ENCODE measurements at places on chromosomes 2 and 18.

GRCh38 chr18:470661-471501 is 29.6 kb downstream of the COLEC12 start:
- no peak for DNase-seq

- DNase-seq = no peak
Measured at GRCh38 chr2:142937347-142937746, 59.9 kb downstream of the KYNU start.

GRCh38 chr2:17637131-17637906 is 96.8 kb downstream of the VSNL1 start:
- DNase-seq = no peak

DNA sequence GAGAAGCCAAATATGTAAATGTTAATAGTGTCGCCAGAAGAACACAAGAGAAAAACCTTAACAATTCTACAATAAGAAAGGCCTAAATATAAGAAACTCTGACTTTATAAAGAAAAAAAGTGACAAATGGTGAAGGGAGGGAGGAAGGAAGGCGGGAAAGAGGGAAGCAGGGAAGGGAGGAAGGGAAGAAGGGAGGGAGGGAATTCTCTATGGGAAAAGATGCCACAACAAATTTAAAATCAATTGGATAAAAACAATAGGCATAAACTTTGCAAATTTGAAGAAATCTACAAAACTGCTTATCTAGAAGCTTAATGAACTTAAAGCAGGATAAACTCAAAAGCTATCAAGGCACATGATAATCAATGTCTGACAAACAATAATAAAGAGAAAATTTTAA is 16.9 kb downstream of the NBAS start:
- DNase-seq = no peak

- no peak for DNase-seq
Measured at GRCh38 chr2:6927186-6927585, 10.0 kb downstream of the RNF144A start.

DNA sequence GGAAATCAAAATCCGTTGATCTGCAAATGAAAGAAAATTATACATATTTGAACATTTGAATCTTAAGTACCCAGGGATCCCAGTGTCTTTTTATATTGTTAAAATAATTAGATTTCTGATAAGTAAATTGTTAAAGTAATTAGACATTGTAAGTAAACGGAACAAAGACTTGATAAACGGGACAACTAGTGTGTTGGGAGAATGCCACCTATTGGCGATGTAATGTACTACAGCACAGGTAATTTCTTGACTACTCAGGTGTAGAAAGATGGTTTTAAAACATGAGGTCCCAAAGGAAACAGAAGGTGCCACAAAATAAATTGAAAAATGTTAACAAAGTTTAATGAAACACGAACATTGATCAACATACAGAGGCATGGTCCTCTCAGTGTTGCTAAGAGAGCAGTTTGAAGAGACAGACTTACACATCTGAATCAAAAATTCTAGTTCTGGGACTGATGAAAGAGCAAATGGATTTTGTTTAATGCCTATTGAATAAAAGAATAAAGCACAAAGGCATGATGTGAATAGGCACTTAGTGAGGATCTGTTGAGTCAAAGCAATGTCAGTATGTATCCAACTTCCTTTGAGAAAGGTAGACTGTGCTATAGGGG is 103.4 kb upstream of the RASGRP3 start:
- DNase-seq = no peak

GRCh38 chr2:118923371-118923770 is 18.6 kb upstream of the MARCO start:
- no peak for DNase-seq

GRCh38 chr2:60527762-60528161 is 25.7 kb downstream of the BCL11A start:
- DNase-seq = no peak

GRCh38 chr2:47336259-47337238 is 66.4 kb upstream of the MSH2 start:
- DNase-seq = no peak

- DNase-seq = no peak
Measured at GRCh38 chr2:67876176-67876575, 186.6 kb downstream of the C1D start.

- DNase-seq = no peak
Measured at GRCh38 chr2:77778917-77779316, 256.7 kb upstream of the LRRTM4 start.

- DNase-seq = no peak
Measured at GRCh38 chr2:13821255-13821880, 811.1 kb upstream of the LRATD1 start.

DNA sequence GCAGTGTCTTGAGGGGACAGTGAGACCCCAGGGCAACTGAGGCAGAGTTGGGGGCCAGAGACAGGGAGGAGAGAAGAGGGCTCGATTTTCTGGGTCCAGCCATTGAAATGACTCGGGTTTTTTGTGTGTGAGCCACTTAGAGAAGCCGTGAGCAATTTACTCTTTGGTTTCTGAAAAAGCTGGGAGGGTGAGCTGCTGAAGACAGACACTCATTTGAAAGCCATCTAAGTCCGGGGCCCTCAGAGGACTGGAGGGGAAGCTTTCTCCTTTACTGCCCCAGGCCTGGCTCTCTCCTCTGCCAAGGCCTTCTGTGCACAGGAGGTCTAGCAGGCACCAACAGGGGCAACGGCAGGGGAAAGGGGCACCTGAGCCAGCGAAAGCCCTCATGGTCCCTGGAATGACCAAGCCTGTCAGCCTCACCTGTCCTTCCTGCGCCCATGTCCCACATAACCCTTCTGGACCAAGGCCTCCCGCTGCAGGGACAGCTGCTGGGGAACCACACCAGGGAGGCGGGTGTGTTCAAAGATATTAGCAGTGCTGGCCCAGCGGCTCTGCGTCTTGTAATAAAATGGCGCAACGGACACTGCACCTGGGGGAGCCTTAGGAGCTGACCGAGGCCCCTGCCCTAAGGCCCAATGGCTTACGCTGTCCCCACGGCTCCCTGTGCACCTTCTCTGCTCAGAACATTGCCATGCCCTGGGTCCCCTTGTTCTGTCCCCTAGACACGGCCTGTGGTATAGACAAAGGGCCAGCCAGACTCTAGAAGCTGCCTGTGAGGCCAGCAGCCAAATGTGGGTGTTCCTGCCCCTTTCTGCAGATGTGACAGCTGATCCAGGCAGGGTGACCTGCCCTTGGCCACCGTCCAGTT is 45.8 kb downstream of the HS6ST1 start:
- no peak for DNase-seq

- DNase-seq = no peak
Measured at GRCh38 chr2:40225670-40226210, 226.2 kb downstream of the SLC8A1 start.

DNA sequence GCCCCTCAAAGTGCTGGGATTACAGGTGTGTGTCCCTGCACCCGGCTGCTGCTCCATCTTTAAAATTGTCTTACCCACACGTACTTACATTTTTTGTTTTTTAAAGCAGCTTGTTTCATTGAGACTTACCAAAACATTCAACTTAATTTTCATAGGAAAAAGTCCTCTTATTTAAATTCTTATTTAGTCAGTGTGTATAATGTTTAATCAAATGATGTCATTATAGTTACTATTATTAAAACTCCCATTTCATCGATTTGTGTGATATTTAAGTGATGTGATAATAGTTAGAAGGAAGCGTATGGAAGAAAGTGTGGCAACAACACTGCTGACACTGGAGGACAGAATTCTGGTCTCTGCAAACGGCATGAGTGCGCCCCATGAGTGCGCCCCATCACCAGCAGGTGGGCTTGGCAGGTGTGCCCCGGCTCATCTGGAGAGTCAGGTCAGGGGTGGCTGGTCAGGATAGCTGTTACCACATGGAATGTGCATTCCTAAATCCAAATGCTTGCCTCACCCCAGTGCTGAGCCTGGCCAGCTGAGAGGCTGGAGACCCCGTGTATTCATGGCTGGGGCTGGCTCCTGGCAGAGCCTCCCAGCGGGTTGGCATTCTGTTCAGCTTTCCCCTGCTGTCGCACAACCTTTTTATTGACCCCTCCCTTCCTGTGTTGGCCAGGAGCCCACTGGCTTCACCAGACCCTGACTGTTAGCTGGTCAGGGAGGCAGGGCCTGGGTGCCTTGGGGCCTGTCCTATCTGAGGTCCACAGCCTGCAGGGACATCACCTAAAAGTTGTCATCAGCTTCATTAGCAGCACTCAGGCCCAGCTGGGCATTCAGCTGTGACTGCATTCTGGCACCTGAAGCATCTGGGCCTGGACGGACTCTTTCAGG is 79.7 kb downstream of the AGAP1 start:
- no peak for DNase-seq

DNA sequence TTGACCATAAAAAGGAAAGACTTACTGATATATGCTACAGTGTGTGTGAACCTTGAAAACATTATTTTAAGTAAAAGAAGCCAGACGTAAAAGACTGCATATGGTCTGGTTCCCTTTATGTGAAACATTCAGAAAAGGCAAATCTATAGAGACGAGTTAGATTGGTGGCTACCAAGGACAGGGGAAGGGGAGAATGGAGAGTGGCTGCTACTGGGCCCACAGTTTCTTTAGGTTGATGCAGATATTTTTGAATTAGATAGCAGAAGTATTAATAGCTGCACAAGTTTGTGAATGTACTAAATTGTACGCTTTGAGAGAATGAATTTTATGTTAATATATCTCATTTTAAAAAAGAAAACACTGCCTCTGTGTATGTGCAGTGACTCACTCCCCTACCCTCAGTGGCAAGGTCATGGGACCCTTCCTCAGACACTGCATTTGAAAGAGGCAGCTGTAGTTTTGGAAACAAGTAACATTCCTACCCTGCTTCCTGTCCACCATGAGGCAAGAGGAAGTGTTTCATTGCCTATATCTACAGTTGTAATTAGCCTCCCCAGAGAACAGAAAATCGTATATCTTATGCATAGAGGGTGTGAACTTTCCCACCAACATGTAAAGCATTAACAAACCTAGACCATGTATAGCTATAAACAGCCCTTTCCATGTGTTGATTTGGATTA is 29.8 kb upstream of the ARMC9 start:
- DNase-seq = no peak

GRCh38 chr2:220466251-220466691 is 838.8 kb downstream of the SLC4A3 start:
- DNase-seq = no peak

- DNase-seq = peak; percentile 13
Measured at GRCh38 chr2:9867881-9868280, 24.6 kb downstream of the TAF1B start.

All from putamen (tissue), 1 donor.